SJSA1 (cell line): ENCODE measurements at places on chromosomes 4 and X. TPM values are rescaled to one million over a fixed set of nuclear protein-coding genes. Genes with fewer than 3 reads are reported as not detected.

GRCh38 chr4:150938873-150939499 is 76.1 kb downstream of the LRBA start:
- H3K36me3 ChIP-seq, result no peaks in the 10 kb centered on the region
- no peak overlapping the region for H3K27ac ChIP-seq
- no peak overlapping the region for H3K4me3 ChIP-seq
- H3K27me3 ChIP-seq, result no peaks in the 10 kb centered on the region

- no peaks in the 10 kb centered on the region for H3K36me3 ChIP-seq
- H3K27ac ChIP-seq, result peak overlapping the region; percentile 92
- no peaks in the 10 kb centered on the region for H3K27me3 ChIP-seq
- H3K4me3 ChIP-seq, result peak overlapping the region; percentile 28
Measured at GRCh38 chrX:45806410-45807121, 605.9 kb upstream of the DIPK2B start.

DNA sequence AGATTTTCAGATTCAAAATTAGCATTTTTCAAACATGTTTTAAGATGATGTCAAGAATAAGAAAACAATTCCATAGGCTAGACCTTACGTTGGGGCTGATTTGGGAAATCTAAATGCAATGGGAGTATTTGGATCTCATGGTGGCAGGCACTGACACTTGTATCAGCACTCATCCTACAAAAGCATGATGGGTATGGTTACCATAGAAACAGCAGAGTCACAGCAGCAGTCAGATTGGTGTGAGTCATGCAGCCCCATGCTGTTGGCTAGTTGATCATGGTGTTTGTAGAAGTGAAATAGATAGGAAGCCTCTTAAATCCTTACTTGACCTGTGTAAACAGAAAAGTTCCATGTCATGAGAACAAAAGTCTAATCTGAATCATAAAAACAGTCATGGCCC is 1637.3 kb upstream of the PABPC4L start:
- H3K4me3 ChIP-seq, result no peak overlapping the region
- H3K4me1 ChIP-seq, result no peaks in the 10 kb centered on the region
- H3K27ac ChIP-seq, result no peak overlapping the region
- H3K36me3 ChIP-seq, result no peaks in the 10 kb centered on the region

DNA sequence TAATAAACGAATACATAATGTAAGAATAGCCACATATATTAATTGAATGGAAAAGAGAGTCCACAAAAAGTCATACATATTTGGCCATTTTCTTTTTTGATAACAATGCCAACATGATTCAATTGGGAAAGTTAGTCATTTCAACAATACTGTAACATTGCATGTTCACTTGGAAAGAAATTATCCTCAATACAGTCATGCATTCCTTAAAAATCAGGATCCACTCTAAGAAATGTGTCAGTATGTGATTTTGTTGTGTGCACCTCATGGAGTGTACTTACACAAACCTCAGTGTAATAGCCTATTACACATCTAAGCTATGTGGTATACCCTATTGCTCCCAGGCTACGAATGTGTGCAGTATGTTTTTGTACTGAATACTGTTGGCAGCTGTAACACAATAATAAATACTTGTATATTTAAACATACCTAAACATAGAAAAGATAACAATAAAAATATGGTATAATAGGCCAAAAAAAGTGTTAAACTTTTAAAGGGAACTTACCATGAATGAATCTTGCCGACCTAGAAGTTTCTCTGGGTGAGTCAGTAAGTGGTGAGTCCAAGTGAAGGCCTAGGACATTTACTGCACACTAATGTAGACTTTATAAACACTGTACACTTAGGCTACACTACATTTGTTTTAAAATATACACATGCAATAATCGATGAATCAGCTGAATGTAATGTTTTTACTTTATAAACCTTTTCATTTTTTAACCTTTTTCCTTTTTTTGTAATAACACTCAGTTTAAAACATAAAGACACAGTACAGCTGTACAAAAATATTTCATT is 806.8 kb downstream of the PCDH18 start:
- DNase-seq, result no peak
- no peaks in the 10 kb centered on the region for H3K4me1 ChIP-seq
- no peak overlapping the region for H3K4me3 ChIP-seq
- no peaks in the 10 kb centered on the region for H3K36me3 ChIP-seq
- no peak overlapping the region for H3K27ac ChIP-seq

Gene SYTL5
- 0.22 and 0.26 TPM in 2 replicates for total RNA-seq

DNA sequence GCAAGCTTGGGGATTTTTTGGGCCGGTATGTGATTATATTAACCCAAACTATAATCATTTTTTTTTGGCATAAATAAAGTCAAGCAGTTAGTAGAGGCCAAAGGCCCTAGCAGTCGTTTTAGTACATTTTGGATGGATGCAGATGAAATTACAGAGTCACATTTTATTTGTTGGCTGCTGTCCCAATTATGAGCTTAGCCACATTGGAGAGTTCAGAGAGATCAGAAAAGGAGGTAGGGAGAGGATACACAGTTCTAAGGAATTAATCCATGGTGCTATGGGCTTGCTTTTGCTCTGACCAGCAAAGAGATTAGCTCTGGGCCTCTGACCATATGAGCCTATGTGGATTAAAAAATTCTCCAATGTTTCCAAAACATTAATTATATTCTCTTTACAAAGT is 395.1 kb downstream of the RAPGEF2 start:
- H3K36me3 ChIP-seq, result no peaks in the 10 kb centered on the region
- no peak overlapping the region for H3K27ac ChIP-seq
- no peak overlapping the region for H3K4me3 ChIP-seq
- peaks cover 14% of the 10 kb centered on the region for H3K27me3 ChIP-seq
- DNase-seq, result no peak

Gene ATP7A
- 20.2 and 26.5 TPM in 2 replicates for total RNA-seq

DNA sequence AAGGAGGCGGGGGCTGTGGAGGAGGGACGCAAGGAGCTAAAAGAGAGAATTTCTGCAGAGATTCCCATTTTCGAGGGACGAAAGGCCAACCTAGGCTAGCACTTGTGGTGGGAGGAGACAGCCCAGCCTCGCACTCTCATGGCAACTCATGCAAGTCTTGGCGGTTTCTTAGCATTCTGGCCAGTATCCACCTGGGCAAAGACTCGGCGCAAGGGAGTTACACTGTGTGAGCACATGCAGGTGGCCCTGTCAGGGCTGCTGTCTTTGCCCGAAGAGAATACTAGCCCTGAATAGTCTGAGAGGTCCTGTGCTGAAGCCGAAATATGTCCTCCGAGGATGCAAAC is 15.5 kb downstream of the MCF2 start:
- H3K27me3 ChIP-seq, result no peaks in the 10 kb centered on the region
- H3K27ac ChIP-seq, result no peak overlapping the region
- no peaks in the 10 kb centered on the region for H3K36me3 ChIP-seq
- no peak overlapping the region for H3K4me3 ChIP-seq
- DNase-seq, result no peak

DNA sequence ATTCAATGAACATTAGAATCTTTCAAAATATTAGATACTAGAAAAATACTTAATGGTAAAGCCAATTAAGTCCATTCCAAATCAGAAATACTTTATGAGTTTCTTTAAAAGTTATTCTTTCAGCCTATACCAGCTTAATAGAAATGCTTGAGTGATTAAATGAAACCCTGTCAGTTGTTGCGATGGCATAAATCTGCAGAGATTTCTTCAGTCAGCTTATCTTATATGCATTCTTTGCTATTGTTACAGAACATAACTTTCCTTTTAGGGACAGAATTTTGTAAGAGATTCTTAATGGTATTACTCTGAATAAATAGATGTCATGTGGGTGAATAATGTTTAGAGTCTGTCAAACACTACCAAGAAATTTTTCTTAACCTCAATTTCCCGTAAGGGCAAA is 325.0 kb upstream of the HAND2 start:
- no peaks in the 10 kb centered on the region for H3K36me3 ChIP-seq
- H3K4me1 ChIP-seq, result no peaks in the 10 kb centered on the region
- H3K27ac ChIP-seq, result no peak overlapping the region
- H3K4me3 ChIP-seq, result no peak overlapping the region
- no peak for DNase-seq

Gene FAM50A
- 54.3 and 70.5 TPM in 2 replicates for total RNA-seq

DNA sequence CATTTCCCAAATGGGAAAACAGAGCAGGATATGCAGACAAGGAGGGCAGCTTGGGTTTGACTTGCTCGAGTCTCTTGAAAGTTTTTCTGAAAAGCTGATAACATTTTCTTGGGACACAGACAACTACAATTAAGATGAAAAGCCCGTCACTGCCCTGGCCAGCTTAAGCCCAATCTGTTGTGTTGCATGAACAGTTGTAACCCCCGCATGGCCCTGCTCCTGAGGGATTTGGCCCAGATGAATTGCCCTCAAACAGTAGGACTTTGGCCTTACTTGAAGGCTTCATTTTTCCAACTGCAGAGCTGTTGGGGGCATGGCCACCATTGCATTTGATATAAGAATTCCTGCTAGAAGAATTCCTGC is 40.5 kb upstream of the MGST2 start:
- no peaks in the 10 kb centered on the region for H3K36me3 ChIP-seq
- H3K27ac ChIP-seq, result no peak overlapping the region
- H3K4me1 ChIP-seq, result no peaks in the 10 kb centered on the region
- no peaks in the 10 kb centered on the region for H3K27me3 ChIP-seq

Gene VCX
- total RNA-seq, result not detected in 2 replicates

- no peaks in the 10 kb centered on the region for H3K4me1 ChIP-seq
- no peak overlapping the region for H3K27ac ChIP-seq
- DNase-seq, result no peak
- H3K36me3 ChIP-seq, result no peaks in the 10 kb centered on the region
- no peaks in the 10 kb centered on the region for H3K27me3 ChIP-seq
Measured at GRCh38 chrX:40391662-40392061, 189.1 kb upstream of the ATP6AP2 start.

DNA sequence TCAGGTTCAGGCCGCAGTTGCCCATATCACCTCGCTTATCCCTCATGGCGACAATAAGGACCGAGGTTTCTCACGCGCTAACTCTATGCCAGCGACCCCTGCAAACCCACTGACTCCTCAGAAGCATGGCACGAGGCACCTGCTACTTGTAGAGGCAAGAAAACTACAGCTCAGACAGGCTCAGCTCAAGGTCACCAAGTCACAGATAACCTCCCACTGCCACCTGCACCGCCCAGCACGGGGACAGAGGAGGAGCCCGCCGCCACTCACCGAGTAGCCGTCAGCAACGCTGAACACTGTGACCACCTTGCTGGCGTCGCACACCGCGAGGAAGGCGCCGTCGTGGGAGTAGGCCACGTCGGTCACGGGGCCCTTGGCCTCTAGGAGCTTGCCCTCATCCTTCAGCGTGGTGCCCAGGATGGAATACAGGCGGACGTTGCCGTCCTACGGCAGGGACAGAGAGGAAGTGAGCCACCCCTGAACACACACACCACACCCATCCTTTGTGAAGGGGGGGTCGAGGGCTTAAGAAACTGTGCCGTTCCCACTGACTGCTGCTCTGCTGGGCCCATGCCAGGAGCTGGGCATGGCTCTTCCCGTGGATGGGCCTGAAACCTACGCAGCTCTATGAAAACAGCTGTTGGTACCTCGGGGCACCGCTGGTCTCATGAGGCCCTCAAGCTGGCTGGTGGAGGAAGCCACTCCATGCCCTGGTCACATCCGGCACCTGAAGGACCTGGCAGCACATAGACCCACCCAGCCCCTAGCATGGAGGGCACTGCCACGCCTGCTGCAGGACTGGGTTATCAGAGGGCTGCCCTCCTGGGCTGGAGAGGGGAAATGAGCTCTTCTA is 38.9 kb downstream of the WDR1 start:
- H3K4me1 ChIP-seq, result no peaks in the 10 kb centered on the region
- peaks cover 89% of the 10 kb centered on the region for H3K36me3 ChIP-seq
- H3K27me3 ChIP-seq, result no peaks in the 10 kb centered on the region
- no peak for DNase-seq
- H3K27ac ChIP-seq, result no peak overlapping the region
- H3K4me3 ChIP-seq, result no peak overlapping the region

DNA sequence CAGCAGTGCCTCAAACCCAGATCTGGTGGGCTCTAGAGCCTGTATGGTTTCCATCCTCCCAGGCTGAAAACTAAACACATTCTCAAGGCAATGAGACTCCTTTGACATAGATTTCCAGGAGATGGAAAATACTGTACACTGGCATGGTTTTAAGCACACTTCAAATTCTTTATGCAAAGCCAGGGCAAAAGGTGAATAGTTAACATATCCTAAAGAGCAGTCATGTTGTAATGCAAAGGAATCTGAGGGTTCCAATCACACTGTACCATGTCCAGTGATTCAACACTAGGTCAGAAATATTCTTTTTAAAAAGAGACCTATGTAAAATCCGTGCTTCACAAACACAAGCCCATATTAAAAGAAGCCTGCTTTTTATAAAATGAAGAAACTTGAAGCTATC is 195.3 kb downstream of the QDPR start:
- H3K27me3 ChIP-seq, result no peaks in the 10 kb centered on the region
- H3K4me1 ChIP-seq, result peaks cover 4% of the 10 kb centered on the region
- no peak for DNase-seq
- no peaks in the 10 kb centered on the region for H3K36me3 ChIP-seq

- no peak overlapping the region for H3K27ac ChIP-seq
- DNase-seq, result no peak
- no peak overlapping the region for H3K4me3 ChIP-seq
- H3K27me3 ChIP-seq, result no peaks in the 10 kb centered on the region
- no peaks in the 10 kb centered on the region for H3K36me3 ChIP-seq
Measured at GRCh38 chr4:106496061-106496460, 127.5 kb upstream of the GIMD1 start.

GRCh38 chrX:48998391-48998790 is 3.7 kb downstream of the GRIPAP1 start:
- H3K4me3 ChIP-seq, result no peak overlapping the region
- H3K4me1 ChIP-seq, result no peaks in the 10 kb centered on the region
- DNase-seq, result no peak

- H3K4me3 ChIP-seq, result no peak overlapping the region
- H3K4me1 ChIP-seq, result 0 out of 2 replicates have a peak, but pooled peaks cover 3% of the 10 kb centered on the region
- no peak for DNase-seq
- H3K27me3 ChIP-seq, result no peaks in the 10 kb centered on the region
Measured at GRCh38 chr4:88865046-88865445, 167.4 kb upstream of the NAP1L5 start.

GRCh38 chr4:10640561-10641201 is 43.9 kb downstream of the CLNK start:
- H3K4me3 ChIP-seq, result no peak overlapping the region
- DNase-seq, result no peak
- no peak overlapping the region for H3K27ac ChIP-seq
- no peaks in the 10 kb centered on the region for H3K36me3 ChIP-seq
- peaks cover 21% of the 10 kb centered on the region for H3K4me1 ChIP-seq
- no peaks in the 10 kb centered on the region for H3K27me3 ChIP-seq

GRCh38 chr4:7516096-7516772 is 81.5 kb upstream of the PSAPL1 start:
- no peak for DNase-seq
- H3K36me3 ChIP-seq, result no peaks in the 10 kb centered on the region
- peaks cover 34% of the 10 kb centered on the region for H3K27me3 ChIP-seq
- peaks cover 9% of the 10 kb centered on the region for H3K4me1 ChIP-seq

DNA sequence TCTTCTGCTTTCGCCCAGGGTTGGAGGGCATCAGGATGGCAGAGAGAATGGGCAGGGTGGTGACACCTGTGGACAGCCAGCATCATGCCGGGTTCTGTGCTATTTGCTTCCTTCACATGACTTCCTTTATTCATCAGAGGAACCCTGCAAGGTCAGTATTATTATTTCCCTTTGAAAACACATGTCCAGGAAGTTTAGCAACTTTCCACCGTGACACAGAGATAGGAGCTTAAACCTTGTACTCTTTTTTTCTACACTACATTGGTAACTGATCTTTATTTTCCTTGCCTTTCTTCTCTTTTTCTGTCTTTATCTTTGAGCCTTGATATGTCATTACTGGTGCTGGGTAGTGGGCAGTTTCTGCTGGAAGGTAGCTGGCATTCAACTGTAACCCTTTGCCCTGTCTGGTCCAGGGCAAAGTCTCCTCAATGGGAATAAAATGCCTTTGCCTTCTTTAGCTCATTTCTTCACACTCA is 5.0 kb upstream of the MGST2 start:
- DNase-seq, result no peak
- H3K27ac ChIP-seq, result no peak overlapping the region
- no peaks in the 10 kb centered on the region for H3K36me3 ChIP-seq
